ENCODE measurements at places on chromosomes 1 and 21.

DNA sequence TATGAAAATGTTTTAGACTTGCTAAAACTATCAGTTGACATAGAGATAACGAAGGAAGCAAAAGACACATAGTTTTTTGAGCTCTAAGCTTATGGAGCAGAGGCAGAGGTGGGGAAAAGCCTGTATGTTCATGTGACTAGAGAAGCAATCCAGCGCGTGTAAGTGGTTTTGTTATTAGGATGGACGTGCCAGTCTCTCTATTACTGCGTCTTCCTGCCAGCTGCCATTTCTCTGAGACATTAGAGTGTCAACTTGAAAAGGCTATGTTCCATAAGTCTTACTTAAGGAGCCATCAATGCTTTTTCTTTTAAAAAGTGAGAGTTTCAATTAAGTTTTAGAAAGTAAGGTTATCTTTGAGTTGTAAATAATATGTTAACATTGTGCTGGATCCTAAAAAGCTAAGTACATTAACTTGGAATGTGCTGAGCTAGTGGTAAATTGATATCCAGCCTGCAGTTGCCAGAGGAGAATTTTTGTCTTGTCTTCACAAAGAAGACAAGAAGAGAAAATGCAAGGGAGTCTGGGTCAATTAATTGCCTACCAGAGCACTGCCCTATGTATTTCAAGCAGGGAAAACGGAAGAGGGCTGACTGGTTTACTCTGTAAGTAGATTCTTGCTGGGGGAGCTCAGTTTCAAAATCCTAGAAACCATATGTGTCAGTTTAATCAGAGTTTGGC lies 161.8 kb upstream of the B3GALT2 start:
- DNase-seq = no peak

DNA sequence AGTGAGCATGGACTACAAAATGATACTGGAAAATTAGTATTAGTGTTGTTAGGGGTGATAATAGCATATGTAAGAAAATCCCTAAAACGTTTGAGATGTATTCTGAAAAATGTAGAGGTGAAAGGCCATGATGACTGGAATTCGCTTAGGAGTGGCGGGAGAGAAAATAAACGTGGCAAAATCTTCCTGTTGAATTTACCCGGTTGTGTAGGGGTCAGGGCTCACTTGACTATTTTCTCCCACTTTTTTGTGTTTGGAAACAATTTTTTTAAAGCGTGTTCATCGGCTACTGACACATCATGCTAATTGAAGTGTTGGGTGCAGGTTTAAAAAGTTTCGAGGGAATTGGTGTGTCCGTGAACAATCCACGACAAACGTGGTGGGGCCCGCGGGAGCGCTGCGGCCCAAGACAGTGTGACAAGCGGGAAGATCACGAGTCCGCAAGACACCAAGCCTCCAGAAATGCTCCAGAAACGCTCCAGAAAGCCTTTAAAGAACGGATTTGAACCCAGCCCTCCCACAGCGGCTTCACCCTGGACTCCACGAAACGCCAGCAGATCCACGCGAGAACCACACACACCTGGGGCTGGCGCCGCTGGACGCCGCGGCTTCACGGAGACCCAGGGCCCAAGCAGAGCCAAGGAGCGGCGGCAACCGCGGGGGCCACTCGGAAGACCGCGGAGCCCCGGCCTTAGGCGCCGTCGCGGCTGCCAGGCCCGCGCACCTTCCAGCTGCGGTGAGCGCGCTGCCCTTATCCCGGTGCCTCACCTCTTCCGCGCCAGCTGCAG lies 573 bp downstream of the PSMG1 start:
- no peak for DNase-seq

GRCh38 chr21:16084776-16085364 lies 355.1 kb downstream of the USP25 start:
- DNase-seq = no peak

DNA sequence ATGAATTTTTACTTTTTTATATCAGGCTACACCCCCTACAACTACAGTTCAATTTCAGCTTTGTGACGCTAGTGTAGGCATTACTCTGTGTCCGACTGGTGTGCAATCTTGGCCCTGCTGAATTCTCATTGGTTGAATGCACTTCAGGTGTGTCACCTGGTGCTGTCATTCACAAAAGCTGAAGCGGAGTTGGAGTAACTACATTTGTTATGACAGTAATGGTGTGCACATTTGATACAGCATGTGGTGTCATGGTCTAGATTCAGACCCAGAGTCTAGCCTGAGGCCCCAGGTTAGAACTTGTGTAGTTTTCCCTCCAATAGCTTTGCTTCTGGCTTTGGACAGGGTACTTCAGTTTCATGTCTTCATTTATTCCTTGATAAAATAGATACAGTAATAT lies 88.7 kb downstream of the C1orf94 start:
- no peak for DNase-seq

GRCh38 chr1:15954316-15954715 lies 21.6 kb downstream of the ZBTB17 start:
- DNase-seq = no peak

DNA sequence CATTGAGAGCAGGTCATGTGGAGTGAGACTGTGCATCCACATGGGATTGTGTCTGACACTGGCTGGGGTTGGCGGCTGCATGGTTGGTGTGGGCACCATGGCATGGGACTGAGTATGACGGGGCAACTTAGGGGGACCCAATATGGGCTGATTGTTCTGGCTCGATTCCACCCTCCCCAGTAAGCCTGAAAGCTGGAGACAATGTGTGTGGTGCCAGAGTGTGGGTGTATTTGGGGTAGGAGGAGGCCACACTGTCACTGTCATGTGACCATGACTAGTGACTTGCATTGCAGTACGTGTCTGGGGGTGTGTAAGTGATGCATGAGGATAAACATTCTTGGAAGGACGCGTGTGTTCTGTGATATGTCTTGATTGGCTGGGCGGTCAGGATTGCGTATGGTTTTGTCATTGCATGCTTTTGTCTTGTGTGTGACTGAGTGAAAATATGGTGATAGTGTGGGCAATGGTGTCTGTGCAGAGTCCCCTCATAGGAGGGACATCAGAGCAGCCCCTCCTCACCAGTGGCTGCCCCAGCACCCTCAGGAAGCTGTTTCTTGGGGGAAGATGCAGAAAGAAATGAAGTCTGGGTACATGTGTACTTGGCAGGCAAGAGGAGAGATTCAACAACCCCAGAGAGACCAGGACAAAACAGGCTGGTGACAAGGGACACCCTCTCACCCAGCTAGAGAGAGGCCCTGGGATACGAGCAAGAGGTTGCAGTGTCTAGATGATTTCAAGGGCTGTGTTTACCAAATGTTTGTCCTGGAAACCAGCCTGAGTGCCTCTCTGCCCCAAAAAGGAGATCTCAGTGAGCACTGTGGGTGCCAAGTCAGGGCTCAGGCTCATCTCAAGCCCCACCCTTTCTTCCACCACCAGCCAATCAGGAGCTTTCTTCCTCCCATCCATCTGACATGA lies 36.3 kb downstream of the SDC3 start:
- no peak for DNase-seq

- no peak for DNase-seq
Observed at GRCh38 chr1:153933430-153933829, 10.7 kb upstream of the GATAD2B start.

- DNase-seq = no peak
Observed at GRCh38 chr1:192524223-192524622, 51.4 kb upstream of the RGS1 start.

GRCh38 chr1:65538664-65539063 lies 118.2 kb downstream of the LEPR start:
- no peak for DNase-seq

DNA sequence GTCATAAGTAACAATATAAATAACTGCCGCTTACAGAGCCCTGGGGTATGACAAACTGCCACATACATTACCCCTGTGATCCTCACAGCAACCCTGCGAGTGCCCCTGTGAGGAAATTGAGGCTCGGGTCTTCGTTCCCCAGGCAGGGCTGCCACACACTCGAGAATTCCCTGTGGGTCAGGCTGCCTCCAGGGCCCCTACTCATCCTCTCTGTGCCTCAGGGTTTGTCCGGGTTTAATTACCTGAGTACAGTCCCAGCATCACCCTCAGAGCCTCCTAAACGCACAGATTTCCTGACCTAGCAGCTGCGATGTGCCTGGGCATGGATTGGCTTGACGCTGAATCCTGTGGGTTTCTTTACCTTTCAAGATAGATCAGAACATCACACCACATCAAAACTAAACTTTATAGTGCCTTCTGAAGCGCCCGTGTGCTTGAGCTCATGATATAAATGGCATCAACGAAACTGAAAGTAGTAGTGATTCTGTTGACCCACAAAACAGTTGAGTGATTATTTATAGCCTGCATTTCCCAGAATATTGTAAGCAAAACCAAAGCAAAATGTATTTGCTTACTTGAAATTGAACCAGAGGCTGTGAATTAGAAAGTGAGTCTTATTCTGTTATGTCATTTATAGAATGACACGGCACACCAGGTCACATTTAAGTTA lies 14.0 kb downstream of the SLC37A1 start:
- DNase-seq = no peak

DNA sequence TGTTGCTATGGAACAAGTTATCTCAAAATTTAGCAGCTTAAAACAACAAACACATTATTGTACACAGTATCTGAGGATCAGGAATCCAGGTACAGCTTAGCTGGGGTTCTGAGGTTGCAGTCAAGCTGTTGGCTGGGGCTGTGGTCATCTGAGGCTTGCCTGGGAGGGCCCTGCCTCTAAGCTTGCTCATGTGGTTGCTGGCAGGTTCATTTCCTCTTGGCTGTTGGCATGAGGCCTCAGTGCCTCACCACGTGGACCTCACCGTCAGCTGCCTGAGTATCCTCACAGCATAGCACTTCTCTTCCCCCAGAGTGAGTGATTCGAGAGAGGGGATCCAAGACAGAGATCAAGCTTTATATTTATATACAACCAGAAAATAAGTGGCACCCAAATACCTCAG lies 18.6 kb downstream of the NTPCR start:
- peak; percentile 26 for DNase-seq

- no peak for DNase-seq
Observed at GRCh38 chr1:31981456-31981839, 32.2 kb upstream of the KHDRBS1 start.

DNA sequence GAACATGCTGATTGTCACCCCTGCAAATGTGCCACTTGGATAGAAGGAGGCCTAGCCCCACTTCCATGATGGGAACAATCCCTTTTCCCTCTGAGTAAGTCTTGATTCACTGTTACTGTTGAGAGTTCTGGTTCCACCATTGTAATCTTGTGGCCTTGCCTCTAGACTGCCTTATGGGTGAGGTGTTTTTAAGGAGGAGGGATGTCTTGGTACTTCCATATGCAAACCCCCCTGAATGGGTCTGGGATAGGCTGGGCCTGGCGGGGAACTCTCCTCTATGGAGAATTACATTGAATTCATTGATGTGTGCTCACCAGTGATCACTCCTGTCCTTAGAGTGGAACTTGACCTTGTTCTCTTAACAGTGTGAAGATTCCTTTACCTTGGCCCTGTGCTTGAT lies 5.8 kb downstream of the GALNT2 start:
- DNase-seq = no peak

DNA sequence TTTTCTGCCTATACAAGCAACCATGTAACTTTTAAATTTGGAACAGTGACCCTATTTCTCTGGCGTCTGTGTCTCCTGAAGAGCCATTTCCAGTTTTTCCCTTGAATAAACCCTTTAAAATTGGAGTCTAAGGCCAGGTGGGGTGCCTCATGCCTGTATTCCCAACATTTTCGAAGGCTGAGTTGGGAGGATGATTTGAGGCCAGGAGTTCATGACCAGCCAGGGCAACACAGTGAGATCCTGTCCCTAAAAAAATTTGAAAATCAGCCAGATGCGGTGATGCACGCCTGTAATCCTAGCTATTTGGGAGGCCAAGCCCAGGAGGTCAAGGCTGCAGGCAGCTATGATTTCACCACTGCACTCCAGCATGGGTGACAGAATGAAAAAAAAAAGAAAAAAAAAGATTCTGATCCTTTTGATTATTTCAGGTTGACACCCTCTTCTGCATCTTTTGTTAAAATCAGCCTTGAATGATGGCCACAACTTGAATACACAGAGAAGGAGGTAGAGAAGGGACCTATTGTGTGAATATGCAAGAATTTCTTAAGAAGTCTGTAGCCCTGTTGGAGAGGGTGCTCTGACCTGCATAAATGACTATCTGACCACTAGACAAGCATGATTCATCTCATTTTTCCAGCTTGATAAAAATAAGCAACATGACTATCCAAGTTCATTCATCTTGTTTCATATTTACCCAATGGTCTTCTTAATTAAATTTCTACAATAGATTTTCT lies 40.2 kb upstream of the PARP1 start:
- DNase-seq = no peak

- DNase-seq = no peak
Observed at GRCh38 chr1:236451796-236452373, 57.8 kb downstream of the EDARADD start.

- DNase-seq = no peak
Observed at GRCh38 chr21:36929622-36930021, 36.8 kb downstream of the HLCS start.

DNA sequence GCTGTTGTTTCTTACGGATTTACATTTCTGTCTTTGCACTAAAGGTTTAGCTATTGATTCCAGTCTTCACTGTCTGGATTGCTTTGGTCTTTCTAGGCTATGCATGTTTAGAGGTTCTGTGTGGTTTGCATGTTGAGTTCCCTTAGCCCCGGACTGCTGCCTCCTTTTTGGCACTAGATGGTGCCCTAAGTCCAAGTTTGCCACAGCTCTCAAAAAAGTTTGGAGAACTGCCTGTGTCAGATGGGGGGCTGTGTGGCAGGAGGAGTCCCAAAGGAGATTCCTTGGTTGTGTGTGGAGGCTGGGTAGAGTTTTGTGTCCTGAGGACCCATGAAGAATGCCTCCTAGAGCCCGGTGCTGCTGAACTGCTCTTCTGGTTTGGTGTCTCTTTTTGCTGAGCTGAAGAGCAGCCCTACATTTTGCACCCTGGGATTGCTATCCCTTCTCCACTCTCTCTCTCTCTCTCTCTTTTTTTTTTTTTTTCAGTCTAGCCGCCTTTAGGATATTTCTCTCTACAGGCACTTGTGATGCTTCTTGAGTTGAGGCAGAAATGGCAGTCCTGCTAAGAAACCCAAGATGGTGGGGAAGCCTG lies 74.4 kb downstream of the PTGS2 start:
- DNase-seq = peak; percentile 16

- no peak for DNase-seq
Observed at GRCh38 chr21:36664662-36664990, 34.3 kb upstream of the SIM2 start.

GRCh38 chr1:75519651-75520427 lies 91.1 kb downstream of the SLC44A5 start:
- DNase-seq = no peak

GRCh38 chr1:16231331-16232315 lies 5.4 kb downstream of the CPLANE2 start:
- no peak for DNase-seq

DNA sequence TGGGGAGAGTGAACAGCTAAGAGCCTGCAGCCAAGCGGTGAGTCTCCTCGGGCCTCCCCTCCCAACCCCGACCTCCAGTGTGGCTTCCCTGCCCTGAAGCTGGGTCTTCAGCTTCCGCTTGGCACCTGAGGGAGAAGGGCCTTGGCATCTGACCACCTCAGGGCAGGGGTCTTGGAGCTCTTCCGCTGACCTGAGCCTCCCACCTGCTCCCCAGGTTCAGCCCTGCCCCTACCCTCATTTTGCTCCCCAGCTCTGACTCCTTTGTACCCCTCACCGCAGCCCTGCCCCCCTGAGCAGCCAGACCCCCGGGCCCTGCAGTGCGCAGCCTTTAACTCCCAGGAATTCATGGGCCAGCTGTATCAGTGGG lies 4.9 kb downstream of the ADAMTSL4 start:
- DNase-seq = no peak

All from epithelial cell of prostate (primary cell).